NCI-H446 treated with DMSO at 0.1 percent for 48 hours (cell line): ENCODE measurements at places on chromosomes 7 and 10.

- DNase-seq = no peak
Measured at GRCh38 chr7:16562456-16563220, 36.0 kb downstream of the LRRC72 start.

DNA sequence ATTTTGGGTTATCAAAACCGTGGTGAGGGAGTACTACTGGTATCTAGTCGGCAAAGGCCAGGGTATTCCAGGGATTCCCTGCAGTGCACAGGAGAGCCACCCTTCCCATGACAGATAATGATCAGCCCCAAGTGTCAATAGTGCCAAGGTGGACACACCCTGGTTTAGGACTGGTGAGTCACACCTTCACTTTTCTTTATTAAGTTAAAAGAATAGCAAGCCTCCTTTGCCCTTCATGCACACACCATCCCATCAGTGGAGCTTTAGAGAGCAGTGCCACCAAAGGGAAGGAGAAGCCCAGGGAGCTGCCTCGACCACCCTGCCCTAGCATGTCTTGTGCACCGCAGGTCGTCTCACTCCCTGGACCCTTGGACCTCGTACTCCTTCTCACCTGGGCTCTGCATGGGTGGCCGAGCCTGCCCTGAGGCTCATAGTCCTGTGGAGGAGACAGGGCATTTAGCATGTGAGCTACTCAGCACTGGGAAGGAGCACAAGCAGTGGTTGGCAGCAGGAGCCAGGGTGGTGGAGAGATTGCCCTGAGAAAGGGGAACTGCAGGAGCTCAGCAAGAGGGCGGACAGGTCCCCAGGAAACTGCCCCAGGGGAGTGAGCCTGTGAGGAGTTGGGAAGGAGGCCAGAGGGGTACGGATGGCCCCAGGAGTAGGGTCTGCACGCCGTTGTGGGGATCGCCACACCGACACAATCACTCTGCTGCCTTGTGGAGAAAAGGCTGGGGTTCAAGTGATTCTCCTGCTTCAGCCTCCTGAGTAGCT lies 17.4 kb downstream of the UBE2D4 start:
- no peak for DNase-seq

DNA sequence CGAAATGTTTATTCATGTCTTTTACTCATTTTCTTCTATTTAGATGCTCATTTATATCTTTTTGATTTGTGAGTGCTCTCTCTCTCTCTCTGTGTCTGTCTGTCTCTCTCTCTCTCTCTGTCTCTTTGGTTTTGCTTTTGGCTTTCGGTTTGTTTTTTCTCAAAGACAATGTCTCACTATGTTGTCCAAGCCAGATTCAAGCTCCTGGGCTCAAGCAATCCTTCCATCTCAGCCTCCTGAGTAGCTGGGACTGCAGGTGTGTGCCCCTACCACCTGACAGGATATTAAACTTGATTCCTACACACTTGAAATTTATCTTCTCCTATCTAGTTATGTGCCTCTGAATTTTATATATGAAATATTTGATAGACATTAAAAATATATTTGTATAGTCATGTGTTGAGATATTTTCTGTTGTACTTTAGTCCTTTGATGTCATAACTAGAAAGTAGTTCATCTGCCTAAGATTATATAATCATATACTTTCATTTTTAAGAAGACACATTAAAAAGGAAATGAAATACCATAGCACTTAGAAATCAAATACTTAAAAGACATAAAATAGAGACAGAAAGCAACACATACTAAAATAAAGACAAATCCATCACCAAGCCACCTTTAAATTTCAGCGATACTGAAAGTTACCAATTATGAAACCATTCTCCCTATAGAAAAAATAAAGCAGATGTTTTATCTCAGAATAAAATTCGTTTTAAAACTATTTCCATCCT lies 68.1 kb upstream of the SFMBT2 start:
- no peak for DNase-seq

- DNase-seq = no peak
Measured at GRCh38 chr10:32929634-32930033, 28.4 kb downstream of the ITGB1 start.

DNA sequence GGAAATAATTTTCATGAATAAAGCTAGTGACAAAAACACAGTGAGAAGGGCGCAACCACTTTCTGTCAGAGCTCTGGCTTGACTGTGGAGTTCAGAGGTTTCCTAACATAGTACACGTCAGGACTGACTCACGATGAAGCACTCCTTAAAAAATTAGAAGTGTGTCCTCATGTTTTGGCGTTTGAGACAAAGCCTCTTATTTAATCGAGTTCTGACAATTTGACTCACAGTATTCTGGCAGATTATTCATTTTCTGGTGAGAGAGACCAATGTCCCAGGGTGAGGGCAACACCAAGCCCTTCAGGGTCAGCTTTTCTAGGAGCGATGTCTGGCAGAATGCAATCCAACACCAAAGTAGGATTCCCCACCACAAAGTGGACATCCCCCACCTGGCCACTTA lies 108.7 kb downstream of the DIP2C start:
- DNase-seq = no peak

- DNase-seq = no peak
Measured at GRCh38 chr7:159063046-159063840, 81.4 kb downstream of the VIPR2 start.

DNA sequence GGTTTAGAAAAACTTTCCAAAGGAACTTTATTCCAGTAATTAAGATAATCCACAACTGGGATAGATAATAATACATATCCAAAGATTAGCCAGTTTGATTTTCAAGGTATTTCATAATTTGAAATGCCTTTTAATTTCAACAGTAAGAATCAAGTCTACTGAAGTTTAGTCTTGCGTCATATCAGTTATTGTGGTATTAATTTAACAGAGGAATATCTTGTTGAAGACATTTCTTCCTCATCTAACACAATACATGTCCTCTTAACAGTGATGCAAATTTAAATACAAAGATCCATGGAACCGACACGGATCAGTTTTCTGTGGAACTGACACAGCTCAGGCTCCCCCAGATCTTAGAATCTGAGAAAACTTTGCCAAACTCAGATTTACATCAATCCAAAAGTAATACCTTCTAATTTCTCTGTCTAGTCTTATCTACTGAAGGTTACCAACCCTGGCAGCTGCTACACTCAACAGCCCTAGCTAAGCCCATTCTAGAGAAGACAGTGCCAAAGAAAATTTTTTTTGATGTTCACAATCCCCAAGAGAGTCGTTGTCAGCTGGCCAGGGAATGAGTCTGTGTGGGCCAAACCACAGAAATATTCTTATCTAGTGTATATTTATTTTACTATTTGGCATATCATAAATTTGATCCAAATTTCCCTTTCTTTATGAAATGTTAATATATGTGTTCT lies 365.2 kb upstream of the MEOX2 start:
- DNase-seq = peak; percentile 35

DNA sequence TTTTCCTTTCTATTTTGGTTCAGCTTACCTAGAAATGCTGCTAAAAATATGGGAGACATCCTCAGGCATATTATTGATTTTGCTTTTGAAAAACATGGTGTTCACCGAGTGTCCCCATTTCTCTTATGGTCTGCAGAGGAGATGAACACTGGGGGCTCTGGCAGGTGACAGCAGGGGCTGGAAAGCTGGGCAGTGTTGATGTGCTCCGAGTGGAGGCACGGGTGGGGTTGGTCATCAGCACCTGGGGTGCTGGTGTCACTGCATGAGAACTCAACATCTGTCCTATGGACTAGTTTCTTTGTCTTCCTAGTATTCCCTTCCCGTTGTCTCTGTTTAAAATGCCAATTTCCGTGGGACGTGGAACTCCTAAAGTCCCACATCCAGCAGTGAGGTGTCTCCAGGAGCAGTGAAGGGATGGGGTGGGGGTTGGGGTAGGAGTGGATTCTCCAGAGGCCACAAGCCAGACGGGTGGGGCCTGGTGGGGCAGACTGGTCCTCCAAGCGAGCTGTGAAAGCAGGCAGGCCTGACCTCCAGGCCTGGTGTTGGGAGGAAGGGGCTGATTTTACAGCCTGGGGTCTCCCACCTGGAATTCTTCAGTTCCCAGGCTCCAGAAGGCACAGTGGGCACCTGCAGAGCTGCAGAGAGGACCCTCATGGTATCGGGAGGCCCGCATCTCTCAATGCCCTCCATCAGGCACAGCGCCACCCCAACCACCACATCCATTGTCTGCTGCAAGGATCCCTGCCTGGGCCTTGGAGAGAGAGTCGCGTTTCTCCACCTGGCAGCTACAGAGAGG lies 24.4 kb downstream of the ZNF775 start:
- no peak for DNase-seq

GRCh38 chr10:90921906-90922305 lies 1.0 kb upstream of the ANKRD1 start:
- no peak for DNase-seq

- no peak for DNase-seq
Measured at GRCh38 chr10:80288849-80289248, 609 bp downstream of the MAT1A start.

DNA sequence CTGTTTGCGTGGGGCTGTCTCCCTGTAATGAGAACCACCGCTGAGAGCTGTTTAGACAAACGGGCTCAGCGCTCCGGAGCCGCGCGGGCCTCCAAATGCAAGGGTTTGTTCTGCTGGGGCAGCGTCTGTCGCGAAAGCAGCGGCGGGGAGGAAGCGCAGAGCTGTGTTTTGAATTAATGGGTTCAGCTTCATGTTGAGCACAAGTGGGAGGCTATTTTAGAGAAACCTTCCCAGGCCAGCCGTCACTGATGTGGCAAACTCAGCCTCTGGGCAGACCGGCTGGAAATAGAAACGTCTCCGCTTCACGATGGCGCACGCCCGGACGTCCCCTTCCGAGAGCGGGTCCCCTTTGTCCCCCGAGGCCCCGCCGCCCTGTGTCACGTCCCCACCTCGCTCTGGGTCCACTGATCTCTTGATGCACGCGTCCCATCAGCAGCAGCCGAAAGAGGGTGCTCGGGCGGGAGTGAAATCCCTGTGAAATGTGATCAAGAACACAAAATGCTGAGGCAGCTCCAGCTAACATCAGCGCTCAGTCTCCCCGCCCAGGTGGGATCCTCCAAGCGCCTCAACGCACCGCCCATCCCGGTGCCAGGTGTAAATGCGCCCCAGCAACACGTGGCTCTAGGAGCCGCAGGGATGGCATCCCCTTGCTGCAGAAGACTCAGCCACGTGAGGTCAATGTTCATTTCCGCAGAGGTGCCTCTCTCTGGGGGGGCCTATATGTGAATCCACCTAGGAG lies 44.9 kb downstream of the BAMBI start:
- no peak for DNase-seq

- peak; percentile 69 for DNase-seq
Measured at GRCh38 chr10:96276831-96277230, 5.5 kb upstream of the BLNK start.

GRCh38 chr10:84523526-84523925 lies 195.1 kb downstream of the CCSER2 start:
- DNase-seq = no peak

- DNase-seq = no peak
Measured at GRCh38 chr7:16343612-16344011, 77.7 kb downstream of the CRPPA start.

DNA sequence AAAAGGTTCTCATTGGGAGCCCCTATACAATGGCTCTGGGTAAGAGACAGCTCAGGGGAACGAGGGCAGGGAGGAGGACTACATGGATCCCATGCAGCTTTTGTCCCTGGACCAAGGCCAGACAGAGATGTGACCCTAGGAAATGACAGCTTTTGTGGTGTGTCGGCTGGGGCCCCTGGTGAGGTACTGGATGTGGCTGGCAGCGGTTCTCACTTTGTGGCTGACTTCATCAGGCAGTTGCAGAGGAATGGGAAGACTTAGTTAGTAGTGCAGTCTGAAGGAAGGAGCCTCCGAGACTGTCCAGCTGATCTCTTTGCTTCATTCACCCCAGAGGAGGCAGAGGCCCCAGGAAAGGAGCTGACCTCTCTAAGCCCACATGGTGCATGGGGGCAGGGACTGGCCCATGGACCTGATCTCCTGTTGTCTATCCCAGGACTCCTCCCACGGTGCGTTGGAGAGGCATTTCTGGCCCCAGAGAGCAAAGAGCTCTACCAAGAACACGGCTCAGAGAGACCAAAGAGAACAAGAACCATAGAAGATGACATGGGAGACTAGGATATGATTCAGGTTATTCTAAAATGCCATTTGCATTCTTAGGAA lies 202.9 kb downstream of the RPS24 start:
- no peak for DNase-seq

DNA sequence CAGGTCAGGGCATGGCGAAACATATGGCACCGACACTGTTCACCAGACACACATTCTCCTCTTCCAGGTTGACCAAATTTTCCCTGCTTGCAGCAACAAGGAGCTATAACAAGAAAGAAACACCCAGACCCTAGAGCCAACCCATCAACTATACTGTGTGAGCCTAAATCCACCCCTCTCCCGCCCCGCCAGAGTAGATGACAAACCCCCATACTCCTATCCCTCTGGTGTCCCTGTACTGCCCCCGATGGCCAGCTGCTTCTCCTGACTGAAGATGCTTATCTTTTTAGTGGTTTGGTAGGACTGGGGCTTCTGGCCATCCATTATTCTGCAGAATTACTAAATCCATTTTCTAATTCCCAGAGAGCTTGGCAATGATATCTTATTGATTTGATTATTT lies 70.1 kb upstream of the EEPD1 start:
- no peak for DNase-seq

DNA sequence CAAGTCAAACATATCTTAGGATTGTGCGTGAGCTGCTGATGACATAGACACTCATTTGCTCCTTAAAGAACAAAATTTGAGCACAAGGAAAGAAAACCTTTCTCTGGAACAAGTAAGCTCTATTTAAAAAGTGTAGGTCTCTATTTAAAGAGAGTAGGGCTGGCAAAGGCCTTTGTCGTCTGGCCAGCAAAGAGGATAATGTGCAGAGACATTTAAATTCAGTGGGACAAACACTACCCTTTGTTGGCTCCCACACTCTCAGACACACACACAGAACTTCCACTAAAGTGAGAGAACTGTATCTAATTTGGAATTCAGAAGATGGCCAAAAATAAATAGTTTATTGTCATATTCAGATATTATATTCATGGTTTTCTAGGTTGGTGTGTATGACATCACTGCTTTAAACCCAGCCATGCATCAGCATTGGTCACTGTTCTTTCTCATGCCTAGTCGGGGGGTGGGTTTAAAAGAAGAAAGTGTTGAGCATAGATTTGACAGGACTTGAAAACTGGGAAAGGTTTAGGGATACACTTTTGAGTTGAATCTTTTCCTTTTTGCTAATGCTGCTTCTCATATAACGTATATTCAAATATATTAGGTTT lies 49.5 kb upstream of the HDAC9 start:
- DNase-seq = no peak

- no peak for DNase-seq
Measured at GRCh38 chr10:49324711-49325110, 25.7 kb downstream of the C10orf71 start.
